HFF-Myc (cell line): ENCODE measurements at places on chromosomes 3 and 15.

DNA sequence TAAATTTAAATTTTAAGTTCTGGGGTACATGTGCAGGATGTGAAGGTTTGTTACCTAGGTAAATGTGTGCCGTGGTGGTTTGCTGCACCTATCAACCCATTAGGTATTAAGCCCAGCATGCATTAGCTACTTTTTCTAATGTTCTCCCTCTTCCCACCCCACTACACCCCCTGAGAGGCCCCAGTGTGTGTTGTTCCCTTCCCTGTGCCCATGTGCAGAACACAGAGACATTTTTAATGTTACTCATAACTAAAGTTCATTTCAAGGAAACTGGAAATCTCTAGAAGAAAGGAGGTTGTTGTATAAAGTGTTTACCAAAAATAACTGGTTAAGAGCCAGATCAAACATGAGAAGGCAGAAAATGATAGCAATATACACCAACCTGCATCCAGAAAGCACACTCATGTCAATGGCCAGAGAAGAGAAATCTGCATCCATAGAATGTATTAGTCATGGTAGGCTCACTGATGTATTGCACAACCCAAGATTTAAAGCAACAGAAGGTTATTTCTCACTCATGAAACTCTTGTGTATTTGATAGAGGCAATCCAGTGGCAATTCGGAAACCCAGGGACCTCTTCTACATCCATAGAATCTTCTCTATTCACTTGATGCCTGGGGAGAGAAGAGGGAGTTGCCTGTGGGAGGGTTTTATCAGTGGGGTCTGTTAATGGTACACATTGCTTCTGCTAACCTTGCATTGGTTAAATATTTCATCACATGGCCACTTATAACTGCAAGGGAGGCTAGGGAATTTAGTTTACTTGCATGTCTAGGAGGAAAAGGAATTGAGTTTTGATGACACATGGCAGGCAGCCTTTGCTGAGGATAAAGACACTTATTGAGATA, 321.9 kb upstream of the RASGRP1 start:
- peak; percentile 51 for DNase-seq

DNA sequence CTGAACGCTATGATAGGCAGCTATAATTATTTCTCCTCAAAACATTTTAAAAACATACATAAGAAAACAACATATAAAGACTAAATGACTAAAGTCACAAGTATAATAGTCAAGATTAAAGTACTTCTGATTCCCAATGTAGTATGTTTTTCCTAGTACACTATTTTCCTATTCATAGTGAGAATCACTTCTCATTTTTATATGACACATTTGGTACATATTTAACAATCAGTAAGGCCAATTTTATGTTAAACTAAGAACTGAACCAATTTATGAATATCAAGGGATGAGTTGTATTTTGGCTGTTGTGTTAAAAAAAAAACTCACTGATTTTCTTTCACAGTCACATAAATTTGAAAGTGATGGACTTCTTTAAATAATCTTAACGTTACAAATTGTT, 79.7 kb downstream of the DENND4A start:
- DNase-seq = no peak

DNA sequence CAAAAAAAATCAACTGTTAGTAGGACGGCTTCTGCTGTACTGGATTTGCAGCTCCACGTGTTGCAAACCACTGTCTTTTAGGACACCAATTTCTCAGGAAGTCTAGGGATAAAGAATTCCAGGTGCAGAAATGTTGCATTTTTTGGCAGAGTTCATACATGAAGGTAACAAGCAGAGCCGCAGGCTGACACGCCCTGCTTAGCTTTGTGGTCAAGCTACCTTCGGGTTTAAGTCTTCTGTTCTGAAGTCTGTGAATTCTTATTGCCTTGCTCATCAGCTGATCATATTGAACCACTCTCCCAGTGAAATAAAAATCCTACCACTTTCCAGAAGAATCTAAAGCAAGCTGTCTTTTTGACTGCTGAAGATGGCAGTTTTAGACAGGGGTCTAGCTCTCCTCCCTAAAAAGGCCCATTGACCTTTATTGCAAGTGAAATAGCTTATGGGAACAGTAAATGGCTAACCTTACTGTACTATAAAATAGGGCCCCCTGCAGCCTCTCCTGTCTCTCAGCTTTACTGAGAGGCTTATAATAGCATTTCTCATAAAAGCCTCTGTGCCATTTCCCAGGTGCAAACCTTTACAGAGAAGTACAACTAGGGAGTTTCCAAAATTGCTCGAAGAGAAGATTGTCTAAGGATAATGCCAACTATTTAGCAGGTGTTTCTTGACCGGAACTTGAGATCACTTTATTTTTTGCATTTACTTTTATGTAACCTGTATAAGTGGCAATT, 262.2 kb upstream of the IL12A start:
- DNase-seq = no peak

- no peak for DNase-seq
These were observed 127.1 kb downstream of the KLF13 start for GRCh38 chr15:31453558-31454318.

DNA sequence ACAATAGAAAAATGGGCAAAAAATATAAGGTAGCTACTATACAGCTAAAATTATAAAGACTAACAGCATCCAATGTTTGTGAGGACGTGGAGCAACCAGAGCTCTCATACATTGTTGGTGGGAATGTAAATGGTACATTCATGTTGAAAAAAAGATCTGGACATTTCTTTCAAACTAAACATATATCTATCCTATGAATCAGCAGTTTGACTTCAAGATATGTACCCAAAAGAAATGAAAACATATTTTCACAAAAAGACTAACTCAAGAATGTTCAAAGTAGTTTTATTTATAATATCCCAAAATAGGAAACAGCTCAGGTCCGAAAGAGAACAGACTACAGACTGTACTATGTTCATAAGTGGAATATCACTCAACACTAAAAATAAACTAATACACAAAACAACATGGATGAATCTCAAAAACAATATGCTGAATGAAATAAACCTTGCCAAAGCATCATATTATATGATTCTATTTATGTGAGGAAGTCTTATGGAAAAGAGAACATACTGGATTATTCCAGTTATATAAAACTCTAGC, 8.8 kb upstream of the TTBK2 start:
- DNase-seq = no peak

DNA sequence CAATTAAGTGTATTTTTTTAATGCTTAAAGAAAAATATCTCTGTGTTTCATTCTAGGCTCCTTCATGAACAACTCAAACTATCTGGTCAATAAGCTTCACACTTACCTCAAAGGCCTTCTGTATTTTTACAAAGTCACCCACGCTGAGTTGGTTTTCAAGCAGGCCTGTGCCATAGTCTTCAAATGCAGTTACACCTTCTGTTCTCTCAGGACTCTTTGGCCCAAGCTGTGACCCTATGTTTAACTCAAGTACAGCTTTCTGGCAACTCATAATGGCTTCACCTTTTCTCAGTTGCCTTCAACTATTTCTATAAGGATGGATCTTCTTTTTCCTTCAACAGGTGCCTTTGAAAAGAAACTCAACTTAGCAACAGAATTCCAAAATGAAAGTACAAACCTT, 587 bp downstream of the WDR49 start:
- DNase-seq = no peak

GRCh38 chr15:40091861-40092255, 16.8 kb downstream of the BMF start:
- DNase-seq = no peak

DNA sequence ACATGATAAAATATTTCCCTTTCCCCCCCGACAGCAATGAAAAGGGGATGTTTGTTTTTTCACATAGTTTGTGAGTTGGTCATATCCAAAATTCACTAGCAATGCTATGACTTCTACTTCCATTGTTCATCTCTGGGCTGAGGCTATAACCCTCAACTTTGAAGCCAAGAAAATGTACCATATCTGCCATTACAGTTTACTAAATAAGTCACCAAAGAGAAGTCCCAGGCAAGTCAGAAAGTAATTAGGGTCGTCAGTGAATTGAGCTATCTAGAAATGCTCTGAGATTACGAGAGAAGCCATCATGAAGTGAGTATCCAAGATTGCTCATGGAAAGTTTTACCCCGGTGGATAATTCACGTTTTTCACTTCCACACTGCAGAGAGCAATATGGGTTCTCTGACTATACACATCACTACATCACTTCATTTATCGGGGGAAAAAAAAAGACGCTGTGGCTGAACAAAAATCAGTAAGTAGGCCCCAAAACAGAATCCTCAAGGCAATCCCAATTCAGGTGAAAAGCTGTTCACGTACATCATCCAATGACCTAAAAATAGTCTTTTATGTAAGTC, 1.4 kb downstream of the PEAK1 start:
- DNase-seq = no peak

DNA sequence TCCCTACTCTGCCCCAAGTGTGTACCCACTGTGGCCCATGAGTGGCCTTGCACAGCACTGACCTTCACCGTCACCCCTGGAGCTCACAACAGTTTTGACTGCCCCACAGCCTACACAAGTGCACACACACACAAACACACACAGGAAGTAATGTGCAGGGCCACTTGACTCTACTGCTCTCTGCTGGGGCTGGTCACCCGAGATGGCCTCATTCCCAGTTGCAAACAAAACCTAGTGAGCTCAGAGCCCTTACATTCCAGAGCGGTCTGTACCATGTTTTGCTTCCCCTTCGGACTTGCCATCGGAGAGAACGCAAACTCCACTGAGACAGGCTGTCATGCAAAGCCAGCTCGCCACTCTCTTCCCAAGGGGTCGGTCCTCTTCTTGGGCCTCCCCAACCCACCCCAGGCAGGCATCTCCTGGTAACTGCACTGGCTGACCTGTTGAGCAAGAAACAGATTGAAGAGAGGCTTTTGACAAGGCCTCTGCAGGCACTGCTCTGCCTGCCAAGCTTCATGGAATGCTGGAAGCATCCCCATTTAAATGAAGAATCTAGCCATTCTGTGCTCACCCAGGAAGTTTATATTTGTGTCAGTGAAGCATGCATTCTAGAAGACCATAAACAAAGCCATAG, 232.0 kb upstream of the IGF1R start:
- no peak for DNase-seq

DNA sequence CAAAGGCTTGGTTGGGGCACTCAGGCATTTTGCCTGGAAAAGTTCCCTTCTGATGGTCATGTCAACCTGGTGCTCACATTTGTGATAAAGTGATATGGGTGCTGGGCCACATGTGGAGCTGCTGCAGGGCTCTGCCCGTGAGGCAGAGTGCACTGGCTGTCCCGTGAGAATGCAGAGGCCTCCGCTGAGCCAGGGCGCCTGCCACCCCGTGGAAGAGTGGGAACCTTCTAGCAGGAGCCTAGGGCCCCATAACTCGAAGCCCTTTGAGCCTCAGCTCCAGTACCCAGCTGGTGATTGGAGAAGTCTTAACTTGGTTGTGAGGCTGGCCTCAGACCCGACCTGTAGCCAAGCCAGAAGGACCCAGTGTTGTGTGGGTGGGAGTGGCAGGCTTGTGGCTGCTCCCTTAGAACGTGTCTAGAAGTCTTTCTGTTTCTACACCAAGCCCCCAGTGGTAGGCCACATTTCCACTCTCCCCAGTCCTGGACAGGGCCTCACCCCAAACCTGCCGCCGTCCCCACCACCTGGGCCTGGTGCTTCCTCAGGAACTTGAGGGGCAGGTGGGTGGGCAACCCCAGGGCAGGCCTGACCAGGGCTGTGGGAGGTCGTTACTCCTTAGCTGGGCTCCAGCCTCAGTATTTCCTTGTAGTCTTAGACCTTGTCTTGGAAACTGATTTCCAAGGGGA, 19.7 kb downstream of the SEC61A1 start:
- DNase-seq = no peak

DNA sequence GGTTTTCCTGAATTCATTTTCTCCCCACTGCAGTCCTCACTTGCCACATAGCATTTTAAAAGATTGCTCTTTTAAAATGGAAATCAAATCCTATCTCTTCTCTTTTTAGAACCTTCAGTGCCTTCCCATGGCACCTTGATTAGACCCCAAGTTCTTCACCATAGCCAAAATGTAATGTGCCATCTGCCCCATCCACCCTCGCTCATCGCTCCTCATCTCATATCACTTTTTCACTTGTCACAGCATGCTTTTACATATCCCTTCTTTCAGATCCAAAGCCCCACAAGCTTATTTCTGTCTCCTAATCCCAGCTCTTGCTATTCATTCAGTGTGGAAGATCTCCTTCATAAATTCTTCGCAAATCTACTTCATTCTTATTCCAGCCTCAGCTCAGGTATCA, 161.7 kb downstream of the CD47 start:
- DNase-seq = no peak

GRCh38 chr15:34904527-34904926, 65.0 kb downstream of the AQR start:
- DNase-seq = no peak

GRCh38 chr3:159166899-159167586, 365.2 kb downstream of the MFSD1 start:
- no peak for DNase-seq

- no peak for DNase-seq
These were observed 103.1 kb downstream of the HCN4 start for GRCh38 chr15:73265536-73266153.

GRCh38 chr3:68288085-68288484, 633.7 kb upstream of the SUCLG2 start:
- DNase-seq = no peak

- DNase-seq = no peak
These were observed 53.1 kb downstream of the PAK2 start for GRCh38 chr3:196792771-196793170.

- DNase-seq = no peak
These were observed 347.7 kb downstream of the ZBBX start for GRCh38 chr3:167032267-167032876.

- DNase-seq = no peak
These were observed 21.8 kb upstream of the KIF23 start for GRCh38 chr15:69392352-69392751.

- no peak for DNase-seq
These were observed 586.7 kb downstream of the NTRK3 start for GRCh38 chr15:87669846-87670245.

DNA sequence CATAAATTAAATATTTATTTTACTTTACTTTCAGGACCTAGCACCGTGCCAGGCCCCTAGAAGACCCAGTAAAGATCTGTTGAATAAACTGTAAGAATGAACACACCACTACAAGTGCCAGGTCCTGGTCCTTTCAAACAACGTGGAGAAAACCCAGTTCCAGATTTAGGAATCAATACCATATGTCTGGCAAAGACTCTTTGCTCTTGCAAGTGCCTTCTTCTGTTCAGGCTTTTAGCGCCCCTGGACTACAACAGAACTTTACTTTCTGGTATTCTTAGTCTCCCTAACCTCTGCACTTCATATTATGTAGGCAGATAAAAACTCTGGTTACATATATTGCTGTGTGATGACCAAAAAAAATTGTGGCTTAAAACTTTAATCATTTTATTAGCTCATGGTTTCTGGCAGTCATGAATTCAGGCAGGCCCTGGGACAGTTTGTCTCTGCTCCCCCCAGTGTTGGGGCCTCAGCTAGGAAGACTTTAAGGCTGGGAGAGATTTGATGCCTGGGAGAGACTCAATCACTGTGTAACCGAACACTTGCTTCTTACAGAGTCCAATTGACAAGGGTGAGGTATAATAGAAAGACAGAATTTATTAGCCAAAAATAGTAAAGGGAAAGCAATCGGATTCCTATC, 2.9 kb upstream of the PSMA4 start:
- no peak for DNase-seq

- DNase-seq = no peak
These were observed 130.9 kb upstream of the TNIK start for GRCh38 chr3:171591070-171591469.
